ENCODE measurements at places on chromosomes 6 and 20.

- ATAC-seq = no peak
Measured at GRCh38 chr20:24566656-24567055, 97.2 kb downstream of the SYNDIG1 start.

- no peak for ATAC-seq
Measured at GRCh38 chr20:45969712-45970634, 2.0 kb downstream of the ZNF335 start.

DNA sequence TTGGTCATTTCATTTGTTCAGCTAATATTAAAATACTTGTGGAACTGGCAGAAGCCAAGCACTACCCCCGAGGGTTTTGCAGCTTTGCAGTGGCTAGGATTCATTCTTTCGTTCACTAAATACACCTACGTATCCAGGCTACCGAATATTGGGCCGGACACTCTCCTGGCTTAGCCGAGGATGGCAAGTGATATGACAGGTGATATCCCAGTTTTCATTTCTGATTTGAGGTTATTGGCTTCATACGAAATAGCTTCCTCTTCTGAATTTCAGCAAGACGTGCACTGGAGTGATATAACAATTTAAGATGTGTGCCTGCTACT is 536 bp upstream of the MTFR2 start:
- ATAC-seq = peak; percentile 4

DNA sequence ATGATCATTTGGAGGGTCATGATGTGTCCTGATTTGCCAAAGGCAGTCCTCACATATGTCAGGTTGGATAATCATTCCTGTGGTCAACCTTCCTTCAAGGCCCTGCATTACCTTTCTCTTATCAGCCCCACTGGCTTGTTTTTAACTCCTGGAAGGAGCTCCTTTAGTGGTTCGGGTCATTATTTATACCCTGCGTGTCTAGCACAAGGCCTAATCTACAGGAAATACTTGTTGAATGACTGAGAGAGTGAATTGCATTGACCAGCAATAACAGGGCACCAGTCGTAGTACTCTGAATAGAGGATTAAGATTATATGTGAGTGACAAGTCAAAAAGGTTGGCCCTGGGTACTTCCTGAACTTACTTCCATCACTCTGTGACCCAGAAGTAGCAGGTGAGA is 4.5 kb downstream of the HIVEP2 start:
- ATAC-seq = no peak

GRCh38 chr6:154506582-154506981 is 3.9 kb downstream of the CNKSR3 start:
- no peak for ATAC-seq

Data from activated T-helper 17 cell treated with anti-CD3 and anti-CD28 coated beads, Interleukin-2, amount 50 U/mL, for 72 hours (primary cell).